Endothelial cell (in vitro differentiated cells): ENCODE measurements at places on chromosomes 2 and 18.

DNA sequence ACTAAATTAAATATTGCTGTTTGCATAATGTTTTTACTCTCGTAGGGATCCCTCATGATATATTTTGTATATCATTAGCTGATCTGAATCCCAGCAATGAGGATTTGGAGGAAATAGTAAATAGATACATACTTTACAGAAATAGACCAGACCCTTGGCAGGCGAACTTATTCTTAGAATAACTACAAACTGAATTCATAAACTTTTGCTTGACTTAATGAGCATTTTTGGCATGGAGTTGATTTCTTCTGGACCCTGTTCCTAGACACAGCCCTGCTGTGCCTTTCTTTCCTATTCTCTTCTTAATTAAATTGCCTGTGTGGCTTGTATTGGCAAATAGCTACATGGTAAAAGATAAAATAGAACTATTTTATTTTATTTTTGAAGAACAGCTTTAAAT is 145.9 kb downstream of the GREB1L start:
- no peak for DNase-seq

GRCh38 chr2:236242057-236242495 is 22.1 kb downstream of the ASB18 start:
- DNase-seq = no peak

DNA sequence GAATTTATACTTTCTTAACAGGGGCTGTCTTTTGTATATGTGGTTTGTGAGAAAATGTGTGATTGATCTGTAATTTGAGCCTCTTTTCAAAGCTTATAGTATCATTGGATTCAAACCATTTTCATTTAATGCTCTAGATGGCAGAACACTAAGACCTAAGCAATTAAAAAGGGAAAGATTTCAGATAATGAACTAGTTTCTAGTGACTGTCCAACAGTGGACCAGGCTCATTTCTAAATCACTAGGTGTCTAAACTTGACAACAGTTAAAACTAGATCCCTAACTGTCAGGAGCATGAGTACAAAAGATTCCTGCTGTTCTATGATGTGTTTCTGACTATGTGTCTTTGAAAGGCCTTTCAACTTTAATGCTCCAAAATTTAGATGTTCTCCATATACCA is 54.6 kb downstream of the ANKRD44 start:
- no peak for DNase-seq

GRCh38 chr2:101655702-101656422 is 41.6 kb upstream of the MAP4K4 start:
- DNase-seq = no peak

GRCh38 chr2:96131152-96131812 is 7.0 kb downstream of the ASTL start:
- no peak for DNase-seq
